ENCODE measurements at places on chromosomes 7 and 10. TPM values are rescaled to one million over a fixed set of nuclear protein-coding genes. Genes with fewer than 3 reads are reported as not detected.

Gene SYT15B
- 11.3 TPM for total RNA-seq

Gene NKX2-3
- total RNA-seq: not detected

Gene ACSM6
- not detected for total RNA-seq

Gene OPALIN
- total RNA-seq: not detected

Gene SUGCT
- total RNA-seq: 6.3 TPM

GRCh38 chr7:123208793-123209192 lies 9.0 kb upstream of the SLC13A1 start:
- no peak overlapping the region for H3K4me3 ChIP-seq
- no peaks in the 10 kb centered on the region for H3K4me1 ChIP-seq
- no peak for DNase-seq

GRCh38 chr10:60629332-60629731 lies 148.9 kb upstream of the CDK1 start:
- no peak overlapping the region for H3K27ac ChIP-seq
- H3K36me3 ChIP-seq: no peaks in the 10 kb centered on the region
- H3K4me1 ChIP-seq: no peaks in the 10 kb centered on the region
- no peak overlapping the region for H3K4me3 ChIP-seq
- DNase-seq: no peak

- no peaks in the 10 kb centered on the region for H3K36me3 ChIP-seq
- no peak overlapping the region for H3K27ac ChIP-seq
- H3K4me3 ChIP-seq: no peak overlapping the region
- no peaks in the 10 kb centered on the region for H3K4me1 ChIP-seq
Measured at GRCh38 chr7:41579961-41580935, 122.6 kb downstream of the INHBA start.

DNA sequence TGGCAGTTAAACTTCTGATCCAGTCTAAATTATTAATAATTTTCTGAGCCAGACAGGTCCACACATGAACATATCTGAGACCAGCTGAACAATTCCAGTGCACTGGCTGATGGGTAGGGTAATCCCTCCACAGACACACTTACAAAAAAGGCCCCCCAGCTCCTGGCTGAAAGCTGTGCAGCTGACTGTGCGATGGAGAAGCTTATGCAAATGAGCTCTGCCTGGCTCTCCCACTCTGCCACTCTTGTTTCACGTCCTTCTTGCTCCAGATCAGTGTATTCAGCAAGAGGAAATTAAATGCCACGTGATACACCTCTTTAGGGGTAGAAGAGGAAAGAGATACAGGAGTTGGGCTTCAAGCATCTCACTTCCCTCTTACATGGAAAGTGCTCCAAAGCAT lies 76.4 kb upstream of the FEZF1 start:
- no peaks in the 10 kb centered on the region for H3K36me3 ChIP-seq
- no peak overlapping the region for H3K27ac ChIP-seq
- no peak for DNase-seq
- H3K4me1 ChIP-seq: no peaks in the 10 kb centered on the region
- no peak overlapping the region for H3K4me3 ChIP-seq
- H3K27me3 ChIP-seq: no peaks in the 10 kb centered on the region

DNA sequence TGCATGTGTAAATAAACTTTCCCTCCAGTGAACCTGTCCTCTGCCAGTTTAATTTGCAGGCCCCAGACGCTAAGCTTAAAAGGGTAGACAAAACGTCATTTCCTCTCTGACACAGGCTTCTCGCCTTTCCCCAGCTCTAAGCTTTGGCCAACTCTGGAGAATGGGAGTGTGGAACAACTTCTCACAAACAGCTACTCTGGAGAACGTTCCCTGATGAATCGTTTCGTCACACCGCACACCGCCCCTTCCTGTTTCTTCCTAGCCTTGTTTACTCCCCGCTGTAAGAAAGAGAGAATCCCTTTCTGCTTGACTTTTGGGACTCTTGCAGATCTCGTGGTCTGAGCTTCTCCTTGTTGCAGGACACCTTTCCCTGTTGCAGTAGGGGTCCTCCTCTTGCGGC lies 564.2 kb downstream of the TCERG1L start:
- no peaks in the 10 kb centered on the region for H3K36me3 ChIP-seq
- H3K4me3 ChIP-seq: no peak overlapping the region
- no peaks in the 10 kb centered on the region for H3K27me3 ChIP-seq
- H3K27ac ChIP-seq: no peak overlapping the region
- H3K4me1 ChIP-seq: no peaks in the 10 kb centered on the region

GRCh38 chr10:103282961-103283360 lies 6.0 kb downstream of the INA start:
- H3K4me3 ChIP-seq: no peak overlapping the region
- no peaks in the 10 kb centered on the region for H3K36me3 ChIP-seq
- peaks cover 25% of the 10 kb centered on the region for H3K27me3 ChIP-seq
- no peaks in the 10 kb centered on the region for H3K4me1 ChIP-seq
- DNase-seq: no peak

DNA sequence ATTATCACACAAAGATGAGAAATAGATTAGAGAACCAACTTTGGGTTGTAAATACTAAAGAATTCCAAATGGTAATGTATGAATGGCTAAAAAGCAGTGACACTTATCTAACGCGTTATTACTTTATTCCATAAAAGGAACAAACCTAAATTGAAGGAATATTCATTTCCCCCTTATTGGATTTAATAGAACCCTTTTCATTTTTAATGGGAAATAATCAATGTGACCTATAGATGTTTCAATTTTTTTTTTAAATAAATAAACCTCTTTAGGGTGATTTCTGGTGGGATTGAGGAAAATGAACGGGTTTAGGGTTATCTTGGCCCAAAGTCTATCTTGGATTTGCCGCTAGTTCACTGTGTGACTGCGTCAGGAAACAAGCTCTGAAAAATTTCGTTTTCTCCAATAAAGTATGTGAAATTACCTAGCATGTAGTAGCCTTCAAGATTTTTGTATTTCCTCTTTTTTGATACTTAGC lies 1.9 kb upstream of the ACBD5 start:
- no peaks in the 10 kb centered on the region for H3K27me3 ChIP-seq
- peak overlapping the region; percentile 94 for H3K27ac ChIP-seq
- H3K4me3 ChIP-seq: peak overlapping the region; percentile 97
- H3K4me1 ChIP-seq: no peaks in the 10 kb centered on the region
- no peak for DNase-seq
- H3K36me3 ChIP-seq: no peaks in the 10 kb centered on the region

DNA sequence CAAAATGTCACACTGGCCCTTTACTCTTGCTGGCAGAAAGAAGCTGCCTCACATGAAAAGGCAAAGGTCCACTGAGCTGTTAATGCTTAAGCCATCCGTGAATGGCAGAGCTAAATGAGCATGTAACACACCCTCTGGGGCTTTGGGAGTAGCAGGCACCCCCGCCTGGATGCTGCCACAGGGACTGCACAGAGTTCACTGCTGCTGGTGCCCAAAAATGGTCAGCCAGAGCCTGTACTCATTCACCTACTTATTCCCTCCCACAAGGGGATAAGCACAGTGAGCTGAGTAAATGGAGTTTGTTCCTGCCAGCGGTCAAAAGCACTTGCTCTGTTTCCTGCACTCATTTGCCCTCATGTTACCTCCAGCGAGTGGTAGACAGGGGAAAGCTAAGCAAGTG lies 374.0 kb upstream of the STEAP1 start:
- H3K4me3 ChIP-seq: no peak overlapping the region
- H3K27ac ChIP-seq: no peak overlapping the region
- H3K27me3 ChIP-seq: no peaks in the 10 kb centered on the region
- no peaks in the 10 kb centered on the region for H3K36me3 ChIP-seq
- H3K4me1 ChIP-seq: no peaks in the 10 kb centered on the region
- DNase-seq: no peak

- no peaks in the 10 kb centered on the region for H3K4me1 ChIP-seq
- H3K27me3 ChIP-seq: no peaks in the 10 kb centered on the region
- H3K27ac ChIP-seq: no peak overlapping the region
- H3K36me3 ChIP-seq: no peaks in the 10 kb centered on the region
- H3K4me3 ChIP-seq: no peak overlapping the region
Measured at GRCh38 chr7:136693166-136694119, 175.0 kb upstream of the CHRM2 start.

DNA sequence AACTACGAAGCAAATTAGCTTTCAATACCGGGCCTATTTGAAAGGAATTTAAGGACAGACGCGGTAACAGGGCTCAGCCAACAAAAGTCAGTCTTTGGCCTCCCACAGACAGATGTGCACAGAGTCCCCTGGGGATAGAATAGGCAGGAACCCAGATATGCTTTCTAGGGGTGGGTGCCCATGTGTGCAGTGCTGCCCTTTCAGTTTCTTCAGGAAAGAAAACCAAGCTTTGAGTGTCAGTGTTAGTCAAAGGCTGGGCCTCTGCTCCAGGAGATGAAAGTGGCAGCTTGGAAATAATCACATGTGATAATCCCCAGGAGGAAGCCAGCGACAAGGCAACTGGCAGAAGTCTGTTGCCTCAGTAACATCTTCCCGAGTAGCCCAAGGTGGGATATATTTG lies 43.8 kb upstream of the CSTF2T start:
- DNase-seq: no peak
- H3K4me1 ChIP-seq: no peaks in the 10 kb centered on the region
- H3K4me3 ChIP-seq: no peak overlapping the region
- H3K27ac ChIP-seq: no peak overlapping the region
- H3K27me3 ChIP-seq: no peaks in the 10 kb centered on the region
- H3K36me3 ChIP-seq: no peaks in the 10 kb centered on the region

DNA sequence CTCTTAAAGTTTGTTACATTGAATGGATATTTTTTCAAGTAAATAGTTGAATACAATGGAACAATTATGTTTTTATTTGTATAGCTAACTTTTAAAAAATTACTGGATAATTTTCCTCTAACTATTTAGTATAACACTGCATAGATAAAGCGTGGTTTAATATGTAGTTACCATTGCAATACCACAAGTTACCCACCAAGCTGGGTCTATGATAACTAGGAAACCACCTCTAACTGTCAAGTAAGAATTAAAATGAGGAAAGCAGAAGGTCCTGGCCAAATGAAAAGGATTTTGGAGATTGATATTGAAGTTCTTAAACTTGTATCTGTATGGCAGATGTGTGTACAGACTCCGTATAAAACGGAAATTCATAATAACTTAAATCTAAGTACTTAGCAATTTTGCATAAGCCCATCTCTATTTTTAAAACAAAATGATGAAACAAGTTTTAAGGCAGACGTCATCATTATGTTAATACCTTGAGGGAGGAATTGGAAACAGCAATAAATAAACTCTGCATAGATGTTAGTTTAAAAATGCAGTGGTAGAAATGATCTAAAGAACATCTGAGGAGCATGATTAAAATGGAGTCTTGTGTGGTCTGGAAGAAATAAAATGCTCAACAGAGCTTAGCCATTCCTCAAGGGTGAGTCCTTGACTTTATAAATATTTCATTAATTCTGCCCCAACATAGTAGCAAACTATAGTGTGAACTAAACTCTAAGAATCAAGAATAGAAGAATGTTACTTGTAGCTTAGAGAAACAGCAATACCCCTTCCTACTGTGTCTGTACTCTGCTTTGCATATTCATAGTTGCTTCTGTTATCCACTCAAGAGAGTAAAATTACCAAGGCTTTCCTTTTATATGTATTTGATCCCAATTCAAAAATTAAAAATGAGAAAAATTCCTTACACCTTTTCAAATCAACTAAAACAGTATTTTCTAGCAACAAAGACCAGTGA lies 206.4 kb upstream of the FERD3L start:
- no peaks in the 10 kb centered on the region for H3K4me1 ChIP-seq
- DNase-seq: no peak

- no peak overlapping the region for H3K4me3 ChIP-seq
- H3K27ac ChIP-seq: no peak overlapping the region
- DNase-seq: no peak
Measured at GRCh38 chr7:128424686-128425275, 15.0 kb upstream of the IMPDH1 start.

DNA sequence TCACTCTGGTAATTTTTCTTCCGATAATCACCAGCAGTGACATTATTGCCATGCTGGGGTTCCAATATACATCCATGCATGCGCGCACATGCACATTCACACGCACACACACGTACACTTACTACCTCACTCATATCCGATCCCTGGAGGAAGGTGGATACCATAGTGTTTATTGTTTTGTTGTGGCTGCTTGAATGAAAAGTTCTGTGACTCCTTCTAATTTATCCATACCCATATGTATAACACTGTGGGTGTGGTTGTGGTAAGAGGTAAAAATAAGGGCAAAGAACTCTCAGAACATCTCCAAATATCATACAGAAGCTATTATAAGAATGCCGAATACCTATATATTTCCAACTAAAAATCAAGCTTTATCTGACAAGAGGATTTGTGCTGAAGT lies 407.8 kb upstream of the PODXL start:
- no peak overlapping the region for H3K27ac ChIP-seq
- H3K4me1 ChIP-seq: no peaks in the 10 kb centered on the region
- H3K4me3 ChIP-seq: no peak overlapping the region
- no peaks in the 10 kb centered on the region for H3K36me3 ChIP-seq

- H3K27ac ChIP-seq: peak overlapping the region; percentile 93
- no peaks in the 10 kb centered on the region for H3K36me3 ChIP-seq
- no peaks in the 10 kb centered on the region for H3K27me3 ChIP-seq
- no peak overlapping the region for H3K4me3 ChIP-seq
- peaks cover 4% of the 10 kb centered on the region for H3K4me1 ChIP-seq
- DNase-seq: no peak
Measured at GRCh38 chr7:140544388-140544826, 65.1 kb upstream of the MKRN1 start.

GRCh38 chr10:35946556-35946955 lies 304.5 kb upstream of the FZD8 start:
- no peak for DNase-seq
- no peak overlapping the region for H3K27ac ChIP-seq
- no peak overlapping the region for H3K4me3 ChIP-seq
- H3K27me3 ChIP-seq: no peaks in the 10 kb centered on the region

DNA sequence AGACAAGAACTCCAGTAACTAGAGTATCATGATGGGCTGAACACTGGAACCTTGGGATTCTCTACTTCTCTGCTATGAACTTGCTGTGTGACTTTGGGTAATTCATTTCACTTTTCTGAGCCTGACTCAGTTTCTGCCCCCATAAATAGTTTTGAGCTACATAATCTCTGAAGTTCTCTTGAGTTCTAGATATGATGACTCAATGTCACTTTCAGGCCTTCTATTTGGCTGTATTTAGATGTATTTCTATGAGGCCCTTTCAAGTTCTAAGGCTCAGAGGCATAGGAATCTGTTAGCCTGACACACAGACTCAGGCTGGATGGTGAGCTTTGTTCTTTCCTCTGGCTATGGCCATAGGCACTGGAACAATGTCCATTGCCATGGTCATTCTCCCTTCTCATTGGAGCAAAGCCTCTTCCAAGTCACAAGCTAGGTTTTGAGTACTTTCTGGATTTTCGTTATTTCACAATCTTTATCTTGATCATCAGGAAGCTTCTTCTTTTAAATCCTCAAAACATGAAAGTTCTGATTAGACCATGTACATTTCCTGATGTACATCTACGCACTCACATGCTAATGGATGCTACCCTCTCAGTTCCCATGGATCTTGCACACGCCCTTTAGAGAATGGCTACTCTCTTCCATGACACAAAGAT lies 101.6 kb downstream of the TES start:
- no peak for DNase-seq
- H3K36me3 ChIP-seq: no peaks in the 10 kb centered on the region
- no peak overlapping the region for H3K27ac ChIP-seq
- no peaks in the 10 kb centered on the region for H3K27me3 ChIP-seq
- H3K4me3 ChIP-seq: no peak overlapping the region

Data from uterus (tissue), 4 donors.